ENCODE measurements at places on chromosomes 1 and 21.

GRCh38 chr1:54052431-54052933 is 522 bp downstream of the TMEM59 start:
- peak; percentile 31 for DNase-seq

DNA sequence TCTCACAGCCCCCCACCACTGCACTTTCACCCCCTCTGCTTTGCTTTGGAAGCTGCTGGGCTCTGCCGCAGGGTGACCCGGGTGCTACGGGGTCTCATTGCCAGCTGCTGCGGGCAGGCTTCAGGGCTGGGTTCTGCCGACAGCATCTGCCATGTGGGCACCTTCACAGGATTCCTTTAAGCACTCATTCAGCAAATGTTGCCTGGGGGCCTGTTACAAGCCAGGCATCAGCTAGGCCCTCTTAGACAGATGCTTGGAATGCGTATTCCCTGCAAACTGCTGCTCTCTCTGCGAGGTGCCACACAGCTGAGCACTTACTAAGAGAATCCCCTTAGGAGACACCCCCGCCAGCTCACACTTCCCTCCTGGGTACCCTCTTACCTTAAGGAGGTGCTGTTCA is 29.2 kb downstream of the COL16A1 start:
- DNase-seq: no peak

DNA sequence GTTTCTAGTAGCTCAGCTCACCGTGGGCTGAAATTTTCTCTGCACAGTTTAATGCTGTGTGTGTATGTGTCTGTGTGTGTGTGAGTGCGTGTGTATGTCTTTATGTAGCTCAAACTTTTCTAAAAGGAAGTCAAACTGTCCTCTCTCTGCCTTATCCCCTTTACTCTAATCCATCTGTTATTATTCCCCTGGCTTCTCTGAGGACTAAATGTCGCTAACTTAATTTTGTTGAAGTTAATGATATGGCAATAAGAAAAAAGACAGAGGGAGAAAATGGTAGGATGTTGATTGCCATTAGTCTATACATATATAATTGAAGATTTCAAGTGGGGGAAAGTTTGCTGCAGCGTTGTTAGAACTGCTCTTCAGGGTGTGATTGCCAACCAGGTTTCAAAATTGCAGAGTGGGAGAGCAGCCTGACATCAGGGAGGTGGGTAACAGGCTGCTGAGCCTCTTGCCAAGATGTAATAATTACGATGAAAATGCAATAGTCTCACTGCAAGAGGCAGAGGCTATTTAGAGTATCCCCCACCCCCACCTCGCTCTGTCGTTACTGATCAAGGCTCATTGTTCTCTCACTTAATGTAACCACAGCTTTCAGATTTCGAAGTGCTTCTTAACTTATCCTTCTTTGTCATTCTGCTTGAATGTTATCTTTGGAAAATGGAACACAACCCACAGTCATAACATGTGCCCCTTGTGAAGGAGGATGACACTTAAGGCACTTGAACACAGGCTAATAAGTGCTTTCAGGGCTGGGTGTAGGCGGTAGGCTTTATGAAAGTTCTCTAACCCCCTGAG is 559.0 kb upstream of the PLXNA2 start:
- peak; percentile 45 for DNase-seq

DNA sequence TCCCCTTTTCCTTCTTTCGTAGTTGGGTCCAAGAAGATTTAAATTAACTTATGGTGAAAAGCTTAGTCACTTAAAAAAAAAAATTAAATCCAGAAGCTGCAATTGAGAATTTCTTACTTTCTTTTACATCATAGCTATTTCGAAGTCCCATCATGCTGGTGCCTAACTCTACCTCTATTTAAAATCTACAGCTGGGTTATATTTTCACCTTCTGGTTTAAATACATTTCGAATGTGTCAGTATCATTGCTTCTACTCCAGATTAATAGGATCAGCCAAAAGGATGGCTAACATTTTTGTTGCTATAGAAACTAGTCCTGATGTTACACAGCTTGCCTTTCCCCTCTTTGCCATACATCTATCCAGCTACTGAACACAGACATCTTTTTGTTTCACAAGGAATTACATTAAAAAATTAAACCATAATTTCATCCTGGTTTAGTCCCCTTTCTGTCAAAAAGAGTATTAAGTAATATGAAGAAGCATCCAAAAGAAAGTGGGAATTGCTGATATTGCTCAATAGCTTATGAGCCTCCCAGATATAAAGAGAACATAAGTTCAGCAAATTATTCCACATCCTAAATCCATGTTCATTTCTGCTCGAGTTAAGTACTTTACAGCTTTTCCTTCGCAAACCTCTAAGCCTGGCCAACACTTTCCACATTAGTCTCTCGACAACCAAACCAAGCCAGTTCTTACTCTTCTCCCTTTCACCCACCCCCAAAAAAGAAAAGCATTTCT is 396.7 kb upstream of the DAB1 start:
- no peak for DNase-seq

DNA sequence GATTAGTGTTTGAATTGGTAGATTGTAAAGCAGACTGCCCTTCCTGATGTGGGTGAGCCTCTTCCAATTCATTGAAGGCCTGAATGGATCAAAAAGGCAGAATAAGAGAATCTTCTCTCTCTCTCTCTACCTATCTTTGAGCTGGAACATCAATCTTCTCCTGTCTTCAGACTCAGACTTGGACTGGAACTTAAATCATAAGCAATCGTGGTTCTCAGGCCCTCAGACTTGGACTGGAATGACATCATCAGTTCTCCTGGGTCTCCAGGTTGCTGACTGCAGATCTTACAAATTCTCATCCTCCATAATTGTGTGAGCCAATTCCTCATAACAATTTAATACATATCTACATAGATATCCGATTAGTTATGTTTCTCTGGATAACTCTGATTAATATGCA is 66.8 kb downstream of the IER5 start:
- no peak for DNase-seq

GRCh38 chr1:87940421-87940820 is 611.7 kb downstream of the LMO4 start:
- DNase-seq: no peak

DNA sequence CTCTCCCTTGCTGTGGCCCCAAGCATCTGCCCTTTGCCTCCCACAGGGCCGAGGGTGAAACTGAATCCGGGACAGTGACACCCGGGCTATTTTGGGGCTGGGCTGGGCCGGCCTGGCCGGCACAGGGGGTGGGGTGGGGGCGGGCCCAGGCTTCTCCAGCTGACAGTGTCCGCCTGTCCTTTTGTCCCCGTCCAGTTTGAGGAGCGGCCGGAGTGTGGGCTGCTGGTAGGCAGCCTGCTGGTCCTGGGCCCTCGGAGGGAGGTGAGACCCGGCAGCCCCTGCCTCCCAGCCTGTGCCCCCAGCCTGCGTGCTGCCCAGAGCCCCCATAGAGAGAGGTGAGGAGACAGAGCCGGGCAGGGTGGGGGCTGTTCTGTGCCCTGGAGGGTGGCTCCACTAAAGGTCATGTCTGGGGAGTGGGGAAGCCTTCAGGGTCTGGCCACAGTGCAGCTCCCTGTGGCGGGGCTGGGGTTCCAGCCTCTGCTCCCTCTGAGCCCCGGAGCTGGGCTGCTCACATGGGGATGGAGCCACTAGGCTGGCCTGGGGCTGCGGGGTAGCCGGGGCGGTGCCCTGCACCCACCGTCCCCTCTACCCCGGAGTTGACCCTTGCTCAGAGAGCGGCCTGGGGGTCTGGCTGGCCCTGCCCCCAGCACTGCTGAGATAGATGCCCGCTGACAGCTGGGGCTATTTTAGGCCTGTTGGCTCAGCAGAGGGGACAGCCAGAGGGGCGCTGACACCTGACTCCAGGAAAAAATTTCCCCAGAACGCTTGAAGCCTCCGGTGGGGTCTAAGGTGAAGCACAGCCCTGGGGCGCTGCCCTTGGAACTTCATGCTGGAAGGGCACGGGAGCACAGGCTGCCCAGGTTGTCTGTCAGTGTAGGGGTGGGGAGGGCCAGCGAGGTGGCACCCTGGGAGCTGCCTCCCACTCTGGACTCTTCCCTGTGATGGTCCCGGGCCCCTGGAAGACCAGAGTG is at the start of gene OBSCN:
OBSCN (plus strand) TSS at position 194 of the 971 bp plus-strand sequence. CDS start 3,740 bp downstream, outside the sequence.
- no peak for DNase-seq

- no peak for DNase-seq
Observed at GRCh38 chr1:207959141-207959825, 48.4 kb upstream of the CD34 start.

- DNase-seq: no peak
Observed at GRCh38 chr1:50603274-50604271, 180.3 kb upstream of the DMRTA2 start.

DNA sequence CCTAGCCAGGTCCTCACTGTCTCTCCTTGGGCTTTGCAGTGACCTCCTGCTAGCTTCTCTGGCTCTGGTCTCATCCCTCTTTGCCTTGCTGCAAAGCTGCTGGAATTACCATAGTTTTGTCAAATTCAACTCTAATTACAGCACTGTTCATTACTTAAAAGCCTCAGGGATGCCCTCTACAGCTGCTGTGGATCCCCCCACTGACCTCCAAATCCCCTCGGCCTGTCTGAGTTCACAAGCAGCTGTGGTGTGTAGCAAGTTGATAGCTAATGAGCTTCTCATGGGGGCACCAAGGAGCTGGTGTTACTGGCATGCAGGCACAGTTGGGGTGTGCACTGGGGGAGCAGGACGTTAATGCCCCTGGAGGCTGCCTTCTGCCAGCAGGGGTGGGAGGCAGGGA is 24.8 kb downstream of the NIPAL3 start:
- no peak for DNase-seq

GRCh38 chr1:57088653-57089052 is 122.8 kb upstream of the C8B start:
- DNase-seq: no peak

- DNase-seq: no peak
Observed at GRCh38 chr1:190759807-190760206, 282.1 kb upstream of the BRINP3 start.

DNA sequence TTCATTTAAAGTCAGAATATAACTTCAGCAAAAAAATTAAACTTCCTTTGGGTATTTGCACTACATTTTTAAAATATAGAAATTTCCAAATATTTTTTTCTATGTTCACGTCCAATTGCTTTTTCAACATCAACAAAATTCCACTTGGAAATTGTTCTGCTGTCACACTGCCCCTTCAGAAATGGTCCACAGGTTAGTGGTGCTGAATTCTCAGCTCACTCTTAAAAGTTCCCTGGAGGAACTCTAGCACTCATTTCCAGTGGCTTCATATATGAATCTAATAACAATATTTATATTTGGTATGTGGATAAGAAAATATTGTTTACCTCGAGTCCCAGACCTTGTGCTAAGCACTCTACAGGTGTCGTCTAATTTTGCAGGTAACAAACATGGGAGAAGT is 27.4 kb upstream of the VAV3 start:
- no peak for DNase-seq

GRCh38 chr1:164977561-164977960 is 379.0 kb downstream of the LMX1A start:
- DNase-seq: peak; percentile 68

DNA sequence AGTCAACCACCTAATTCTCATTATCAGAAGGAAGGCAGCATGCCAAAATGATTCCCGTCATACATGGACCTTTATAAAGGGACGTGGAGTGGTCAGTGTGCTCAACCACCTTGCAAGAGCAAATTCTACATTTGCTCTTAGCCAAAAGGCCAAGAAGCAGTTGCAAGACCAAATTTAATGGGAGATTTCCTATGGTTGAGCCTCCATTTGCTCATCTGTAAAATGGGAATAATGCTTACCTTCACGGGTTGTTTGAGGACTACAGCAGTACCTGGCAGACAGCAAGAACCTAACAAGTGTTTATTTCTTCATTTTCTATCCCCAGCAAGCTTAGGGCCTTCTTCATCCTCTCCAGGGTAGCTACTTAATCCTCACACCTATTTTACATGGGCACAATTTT is 17.4 kb upstream of the PADI4 start:
- DNase-seq: no peak

- DNase-seq: no peak
Observed at GRCh38 chr1:46039571-46040052, 92.8 kb downstream of the PIK3R3 start.

DNA sequence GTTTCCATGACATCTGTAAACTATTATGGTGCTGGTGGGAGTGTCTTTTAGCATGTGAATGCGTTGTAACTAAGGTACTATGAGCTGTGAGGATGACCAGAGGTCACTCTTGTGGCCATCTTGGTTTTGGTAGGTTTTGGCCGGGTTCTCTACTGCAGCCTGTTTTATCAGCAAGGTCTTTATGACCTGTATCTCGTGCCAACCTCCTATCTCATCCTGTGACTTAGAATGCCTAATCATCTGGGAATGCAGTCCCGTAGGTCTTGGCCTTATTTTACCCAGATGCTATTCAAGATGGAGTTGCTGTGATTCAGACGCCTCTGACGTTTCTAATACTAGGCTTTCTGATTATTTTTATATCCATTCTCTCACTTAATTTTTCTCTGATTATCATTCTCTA is 9.4 kb downstream of the NCAM2 start:
- no peak for DNase-seq

DNA sequence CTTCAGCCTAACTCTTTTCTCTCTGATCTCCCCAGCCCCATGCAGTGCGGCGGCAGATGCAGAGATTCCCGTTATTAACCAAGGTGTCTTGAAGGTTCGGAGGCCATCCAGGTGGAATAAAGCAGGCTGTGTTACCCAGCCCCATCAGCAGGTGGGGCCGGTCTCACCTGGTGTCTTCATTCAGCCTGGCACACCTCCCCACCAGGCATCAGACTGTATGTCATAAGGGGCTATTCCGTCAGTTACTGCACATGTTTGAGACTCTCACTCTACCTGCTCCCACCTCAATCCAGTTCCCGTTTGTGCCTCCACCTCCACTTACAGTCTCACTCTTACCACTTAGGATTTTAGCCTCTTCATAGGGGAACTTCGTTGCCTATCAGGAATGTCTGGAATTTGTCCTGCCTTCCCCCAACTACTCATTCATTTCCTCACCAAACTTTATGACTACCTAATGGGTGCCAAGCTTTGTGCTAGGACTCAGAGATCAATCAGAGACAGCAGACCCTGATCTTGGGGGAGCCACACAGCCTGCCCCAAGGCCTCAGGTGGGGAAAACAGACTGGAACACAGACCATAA is 170.2 kb downstream of the PLPP3 start:
- peak; percentile 26 for DNase-seq

DNA sequence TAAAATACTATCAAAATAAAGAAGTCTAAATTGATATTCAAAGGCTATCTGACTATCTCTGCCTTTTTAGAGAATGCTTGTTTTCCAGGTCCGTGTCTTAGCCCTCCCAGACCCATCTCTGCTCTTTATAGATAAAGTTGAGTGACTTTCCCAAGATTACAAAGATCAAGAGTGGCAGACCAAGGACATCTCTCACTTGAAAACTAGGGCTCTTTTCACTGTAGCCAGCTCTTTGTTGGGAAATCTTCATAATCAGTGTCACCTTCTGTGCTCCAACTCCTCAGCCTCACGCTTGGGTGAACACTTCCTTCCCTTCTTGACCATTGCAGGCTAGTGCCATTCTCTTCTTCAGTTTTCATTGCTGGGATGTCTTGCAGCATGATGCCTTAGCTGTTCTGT is 211.1 kb downstream of the PBX1 start:
- no peak for DNase-seq

All from MM.1S (cell line).